ENCODE measurements at places on chromosomes 12 and 14.

GRCh38 chr12:77133566-77133965 is 68.2 kb upstream of the E2F7 start:
- DNase-seq = no peak

- no peak for DNase-seq
Measured at GRCh38 chr12:81080431-81080983, 2.6 kb downstream of the ACSS3 start.

DNA sequence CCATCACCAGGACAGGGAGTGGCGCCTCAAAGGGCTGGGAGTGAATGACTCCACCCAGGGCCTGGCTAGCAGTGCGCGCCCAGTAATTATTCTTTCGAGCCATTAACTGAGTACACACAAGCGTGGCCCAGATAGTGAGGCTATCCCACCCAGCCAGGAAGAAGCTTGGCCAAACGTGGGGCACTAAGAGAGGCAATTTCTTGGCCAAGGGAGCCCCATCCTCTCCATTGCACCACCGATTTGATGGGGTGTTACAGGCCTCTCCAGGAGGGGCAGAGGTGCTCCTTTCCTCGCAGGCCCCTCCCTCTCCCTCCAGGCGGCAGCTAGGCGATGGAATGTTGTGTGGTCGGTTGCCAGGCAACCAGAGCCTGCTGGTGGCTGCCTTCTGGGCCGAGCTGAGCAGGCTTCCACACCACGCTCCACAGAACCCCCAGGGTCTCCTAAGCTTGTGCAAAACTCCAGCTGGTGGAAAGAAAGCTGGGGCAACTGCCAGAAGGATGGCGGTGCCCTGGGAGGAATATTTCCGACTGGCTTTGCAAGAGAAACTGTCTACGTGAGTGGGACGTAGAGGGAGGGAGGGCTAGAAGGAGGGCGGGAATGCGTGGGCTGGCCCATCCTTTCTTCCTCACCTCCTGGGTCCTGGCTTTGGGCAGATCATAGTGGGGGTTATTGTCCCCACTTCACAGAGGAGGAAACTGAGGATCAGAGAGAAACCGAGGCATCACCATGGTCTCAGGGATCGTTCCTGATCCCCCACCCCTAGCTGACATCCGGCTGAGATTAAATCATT is at the start of gene CFAP73:
Gene CFAP73 (plus strand): TSS at position 364 of the 790 bp plus-strand sequence. CDS start 134 bp downstream, at position 498.
- DNase-seq = no peak

DNA sequence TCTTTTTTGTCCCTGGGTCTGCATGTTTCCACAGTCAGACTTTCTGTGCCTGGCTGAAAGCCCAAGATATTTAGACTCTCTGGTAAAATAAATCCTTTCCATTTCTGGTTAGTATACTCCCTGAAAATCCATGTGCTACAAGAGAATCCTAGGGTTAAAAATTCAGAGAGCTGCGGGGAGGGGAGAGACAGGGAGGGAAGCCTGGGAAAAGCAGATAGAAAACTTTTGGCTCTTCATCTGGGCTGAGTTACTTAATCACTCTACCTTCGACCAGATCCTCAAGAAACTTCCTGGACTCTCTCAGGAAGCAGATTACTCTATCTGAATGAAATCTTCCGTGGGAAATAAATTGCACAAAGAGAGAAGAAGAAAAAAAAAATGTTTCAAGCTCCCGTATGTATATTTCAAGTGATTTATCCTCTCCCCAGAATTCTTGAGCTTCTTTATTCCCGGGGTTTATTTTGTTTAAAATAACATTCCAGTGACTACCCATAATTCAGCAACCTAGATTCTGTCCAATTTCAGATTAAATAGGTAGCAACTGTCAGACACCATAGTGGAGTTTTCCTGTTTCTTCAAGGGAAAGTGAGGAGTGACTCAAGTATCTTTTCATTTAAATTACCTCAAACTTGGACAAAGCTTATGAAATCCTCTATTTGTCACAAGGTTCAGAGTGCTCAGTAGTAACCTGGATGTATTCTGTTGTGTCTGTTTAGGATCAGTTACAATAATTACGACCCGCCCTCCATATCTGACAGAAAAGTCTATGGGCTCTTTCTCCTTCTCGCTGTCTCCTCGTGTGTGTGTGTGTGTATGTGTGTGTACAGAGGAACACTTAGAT is 163.7 kb downstream of the MYRFL start:
- DNase-seq = no peak

- DNase-seq = no peak
Measured at GRCh38 chr12:104462931-104463339, 6.2 kb downstream of the CHST11 start.

DNA sequence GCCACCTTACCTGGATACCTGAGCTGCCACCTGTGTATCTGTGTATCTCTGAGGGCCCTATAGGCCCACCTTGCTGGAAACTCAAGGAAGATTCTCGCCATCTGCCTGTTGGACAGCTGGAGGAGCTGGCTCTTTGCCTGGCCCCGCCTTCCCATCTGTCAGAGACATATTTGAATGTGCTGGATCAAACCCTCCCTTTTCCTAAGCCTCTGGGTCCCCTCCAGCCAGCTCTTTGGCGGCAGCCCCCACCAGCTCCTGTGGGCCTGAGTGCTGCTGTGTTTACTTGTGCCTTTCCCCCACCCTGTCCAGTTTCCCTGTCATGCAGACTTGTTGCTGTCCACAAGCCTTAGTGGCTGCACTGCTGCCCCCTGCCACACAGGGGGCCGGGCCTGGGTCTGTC is 55.9 kb upstream of the SRSF5 start:
- DNase-seq = no peak

DNA sequence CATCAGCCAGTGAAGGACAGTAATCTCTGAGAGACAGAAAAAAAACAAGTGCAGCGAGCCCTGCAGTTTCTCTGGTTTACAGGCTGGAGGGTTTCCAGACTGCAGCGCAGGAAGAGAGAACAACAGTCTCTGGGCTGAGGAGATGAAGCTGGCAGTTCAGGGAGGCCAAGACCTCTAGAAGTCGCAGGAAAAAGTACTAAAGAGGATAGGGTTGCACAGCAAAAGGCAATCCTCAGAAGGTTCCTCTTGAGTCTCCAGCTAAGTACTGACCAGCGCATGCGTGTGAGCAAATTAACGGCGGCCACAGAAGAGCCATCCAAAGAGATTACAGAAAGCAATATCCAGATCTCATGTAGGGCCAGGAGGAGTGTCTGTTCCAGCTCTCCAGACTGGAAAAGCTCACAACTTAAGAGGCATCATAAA is 12.2 kb upstream of the CCDC60 start:
- no peak for DNase-seq

DNA sequence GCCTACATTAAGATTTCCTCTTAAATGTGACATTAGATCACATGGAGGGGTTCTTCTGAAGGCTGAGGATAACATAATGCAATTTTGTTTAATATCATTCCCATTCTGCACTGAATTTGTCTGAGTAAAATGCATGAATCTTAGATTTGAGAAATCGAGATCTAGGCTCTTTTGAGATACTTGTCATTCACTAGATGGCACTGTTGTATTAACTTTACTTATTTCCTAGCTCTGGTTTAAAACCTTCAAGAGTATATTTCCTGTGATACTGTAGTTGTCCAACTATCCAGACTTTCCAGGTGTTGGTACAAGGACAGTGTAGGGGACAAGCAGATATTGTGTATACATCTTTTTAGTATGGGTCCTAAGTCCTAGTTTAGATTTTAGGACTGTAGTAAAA is 91.7 kb upstream of the SEL1L start:
- DNase-seq = no peak

- no peak for DNase-seq
Measured at GRCh38 chr14:33696165-33696564, 254.7 kb downstream of the EGLN3 start.

DNA sequence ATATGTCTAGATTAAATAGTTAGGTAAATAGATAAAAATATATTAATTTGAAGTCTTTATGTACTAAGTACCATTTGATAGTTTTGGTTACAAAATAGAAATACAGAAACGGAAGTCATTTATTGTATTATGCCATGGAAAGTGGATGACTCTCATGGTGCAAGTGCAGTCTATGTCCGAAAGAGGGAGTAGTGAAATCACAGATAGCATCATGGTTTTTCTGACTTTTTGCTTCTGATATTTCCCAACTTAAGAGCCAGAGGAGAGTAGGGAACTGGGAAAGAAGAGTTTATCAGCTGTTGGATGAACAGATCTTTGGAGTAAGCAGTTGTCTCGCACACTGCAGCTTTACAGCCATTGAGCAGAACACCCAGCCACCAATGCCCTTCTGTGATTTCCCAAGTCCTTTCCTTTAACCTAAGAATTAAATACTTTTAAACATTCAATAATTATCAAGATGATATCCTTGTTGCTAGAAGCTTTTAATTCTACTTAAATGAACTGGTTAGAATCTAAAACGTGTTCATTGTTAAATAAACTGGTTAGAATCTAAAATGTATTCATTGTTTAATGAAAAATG is 18.4 kb upstream of the SRGAP1 start:
- DNase-seq = no peak

- no peak for DNase-seq
Measured at GRCh38 chr12:119047641-119048040, 66.3 kb downstream of the SRRM4 start.

DNA sequence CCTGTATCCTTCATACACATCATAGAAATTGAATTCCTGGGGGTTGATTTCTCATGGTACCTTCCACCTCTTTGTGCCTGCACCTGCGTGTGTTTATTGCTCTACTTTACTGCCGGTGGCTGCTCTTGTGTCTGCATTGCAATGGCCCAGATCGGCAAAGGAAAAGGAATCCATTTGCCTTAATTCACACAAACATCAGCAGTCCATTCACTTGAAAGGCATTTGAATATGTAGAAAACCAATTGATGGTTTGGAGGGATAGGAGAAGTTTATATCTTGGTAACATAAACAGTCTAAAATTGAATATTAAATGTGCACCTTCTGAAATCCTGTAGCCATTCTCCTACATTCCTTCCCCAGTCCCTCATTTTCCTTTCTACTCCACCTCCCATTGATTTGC is 74.0 kb downstream of the SNAPC1 start:
- no peak for DNase-seq

DNA sequence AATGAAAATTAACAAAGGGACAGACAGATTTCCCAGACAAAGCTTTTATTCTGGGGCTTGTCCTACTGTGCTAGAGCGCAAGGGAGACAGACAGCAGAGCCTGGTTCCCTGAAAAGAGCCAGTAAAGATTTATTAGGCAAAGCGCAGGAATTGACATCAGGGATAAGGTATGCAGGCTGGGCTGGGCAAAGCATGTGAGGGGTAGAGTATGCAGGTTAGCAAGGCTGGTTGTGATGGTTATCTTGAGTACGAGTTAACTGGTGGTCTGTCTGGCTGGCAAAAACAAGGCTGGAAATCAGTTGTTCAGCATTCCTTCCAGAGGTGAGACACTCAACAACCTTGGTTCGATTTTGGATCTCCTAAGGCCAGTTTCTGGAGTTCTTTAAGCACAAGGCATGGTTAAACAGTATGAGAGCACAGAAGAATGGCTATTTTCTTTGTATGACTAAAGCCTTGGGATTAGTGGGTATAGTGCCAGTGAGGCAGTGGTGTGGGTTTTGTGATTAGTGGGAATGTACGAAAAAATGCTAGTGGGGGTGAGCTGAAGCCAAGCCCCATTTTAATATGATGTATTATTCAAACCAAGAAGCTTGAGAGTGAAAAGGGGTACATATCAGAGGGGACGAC is 30.9 kb downstream of the BTBD7 start:
- no peak for DNase-seq

- DNase-seq = no peak
Measured at GRCh38 chr12:55899082-55899481, 28.6 kb downstream of the PYM1 start.

- no peak for DNase-seq
Measured at GRCh38 chr12:13141686-13142085, 38.2 kb upstream of the GSG1 start.

GRCh38 chr14:90419200-90419599 is 22.4 kb downstream of the CALM1 start:
- DNase-seq = no peak

GRCh38 chr12:123898673-123899072 is 74.0 kb downstream of the CCDC92 start:
- no peak for DNase-seq

- DNase-seq = no peak
Measured at GRCh38 chr12:127162902-127163301, 1104.1 kb upstream of the TMEM132C start.

GRCh38 chr14:35410858-35411257 is 6.3 kb upstream of the NFKBIA start:
- no peak for DNase-seq

DNA sequence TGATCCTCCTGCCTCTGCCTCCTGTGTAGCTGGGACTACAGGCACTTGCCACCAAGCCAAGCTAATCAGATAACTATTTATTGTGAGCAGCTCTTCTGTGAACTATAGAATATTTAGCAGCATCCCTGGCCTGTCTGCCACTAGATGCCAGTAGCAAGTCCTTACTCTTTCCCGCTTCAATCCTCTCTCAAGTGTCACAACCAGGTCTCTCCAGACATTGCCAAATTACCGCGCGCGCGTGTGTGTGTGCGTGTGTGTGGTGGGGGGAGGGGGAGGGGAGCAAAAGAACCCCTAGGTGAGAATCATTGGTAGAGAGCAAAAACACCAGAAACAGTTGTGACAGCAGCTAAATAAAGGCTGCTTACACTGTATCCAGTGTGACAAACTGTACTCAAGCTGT is 49.9 kb downstream of the PPP2R5E start:
- no peak for DNase-seq

GRCh38 chr14:53786045-53786444 is 170.6 kb downstream of the BMP4 start:
- no peak for DNase-seq

DNA sequence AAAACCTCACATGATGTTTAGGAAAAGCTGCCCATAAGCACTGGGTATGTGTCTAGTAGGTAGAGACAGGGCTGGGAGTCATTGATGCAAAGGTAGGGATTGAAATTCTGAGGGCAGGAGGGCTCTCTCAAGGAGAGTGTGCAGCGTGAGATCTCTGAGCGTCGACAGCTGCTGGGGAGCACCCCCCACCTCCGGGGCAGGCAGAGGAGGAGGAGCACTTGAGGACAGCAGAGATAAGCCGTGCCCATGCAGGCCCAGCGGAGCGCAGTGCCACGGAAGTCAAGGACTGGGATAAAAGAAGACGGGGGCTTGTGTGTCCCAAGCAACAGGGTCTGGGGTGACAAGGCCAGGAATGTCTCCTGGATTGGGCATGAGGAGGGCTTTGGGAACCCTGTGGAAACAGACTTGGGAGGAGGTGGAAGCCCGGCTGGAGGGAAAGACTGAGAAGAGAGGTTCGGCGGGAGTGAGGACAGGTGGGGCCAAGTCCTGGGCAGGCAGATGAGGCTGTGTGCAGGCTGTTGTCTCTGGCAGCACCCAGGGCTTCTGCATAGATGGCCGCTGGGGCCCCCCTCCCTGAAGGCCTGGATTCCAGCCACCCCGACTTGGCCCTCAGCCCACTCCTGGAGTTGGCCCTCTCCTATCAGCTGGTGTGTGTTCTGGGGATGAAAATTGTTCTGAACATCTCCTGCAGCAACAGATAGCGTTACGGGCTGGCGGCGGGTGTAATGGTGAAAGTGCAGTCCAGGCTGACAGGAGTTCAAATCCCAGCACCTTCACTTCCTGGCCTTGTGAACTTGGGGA is 1.9 kb downstream of the CACNA2D4 start:
- DNase-seq = no peak

DNA sequence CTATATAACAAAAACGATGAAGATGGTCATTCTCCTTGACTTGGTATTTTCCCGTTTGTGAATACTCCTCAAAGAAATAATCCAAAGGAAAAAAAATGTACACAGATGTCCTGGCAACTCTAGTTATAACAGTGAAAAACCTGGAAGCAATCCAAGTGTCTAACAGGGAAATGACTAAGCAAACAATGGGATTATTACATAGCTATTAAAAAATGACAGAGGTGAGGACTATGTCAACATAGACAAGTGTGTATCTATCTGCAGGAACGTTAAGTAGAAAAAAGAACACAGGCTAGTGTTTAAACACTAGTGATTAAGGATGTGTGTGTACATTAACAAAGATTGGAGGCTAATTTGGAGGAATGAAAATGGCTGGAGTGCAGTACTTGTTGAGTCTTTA is 5.9 kb upstream of the APOLD1 start:
- no peak for DNase-seq

Data from anterior cingulate cortex (tissue), 58 donors.